ENCODE measurements at places on chromosomes 5 and 9. TPM values are rescaled to one million over a fixed set of nuclear protein-coding genes. Genes with fewer than 3 reads are reported as not detected.

The FCN2 gene
- polyA plus RNA-seq = 3.7 TPM

The LCN10 gene
- 41.3 TPM for polyA plus RNA-seq

The AK8 gene
- polyA plus RNA-seq = 1.0 TPM

The NOL8 gene
- polyA plus RNA-seq = 29.9 TPM

The ANKDD1B gene
- 0.77 TPM for polyA plus RNA-seq

The CORO2A gene
- 2.2 TPM for polyA plus RNA-seq

The BAG1 gene
- polyA plus RNA-seq = 57.3 TPM

The NIPAL4 gene
- polyA plus RNA-seq = 0.19 TPM

The LCN12 gene
- polyA plus RNA-seq = 4.8 TPM

The SH3GL2 gene
- polyA plus RNA-seq = 0.02 TPM

The AHRR gene
- 0.96 TPM for polyA plus RNA-seq

The DRD1 gene
- polyA plus RNA-seq = 0.07 TPM

The PRDM9 gene
- polyA plus RNA-seq = not detected

The BOD1 gene
- 35.9 TPM for polyA plus RNA-seq

The IDNK gene
- 12.3 TPM for polyA plus RNA-seq

The IFNA2 gene
- not detected for polyA plus RNA-seq

The CDC25C gene
- polyA plus RNA-seq = 0.37 TPM

The PCYOX1L gene
- 8.1 TPM for polyA plus RNA-seq

The CYSRT1 gene
- 0.55 TPM for polyA plus RNA-seq

The CDO1 gene
- polyA plus RNA-seq = 1.5 TPM

The NOTCH1 gene
- polyA plus RNA-seq = 27.2 TPM

The INSYN2B gene
- 1.1 TPM for polyA plus RNA-seq

The SPATA31D4 gene
- polyA plus RNA-seq = not detected

The GPSM1 gene
- 4.5 TPM for polyA plus RNA-seq

The BSPRY gene
- 0.77 TPM for polyA plus RNA-seq

The SPINK4 gene
- 0.67 TPM for polyA plus RNA-seq

The PHF24 gene
- 0.36 TPM for polyA plus RNA-seq

The CCDC192 gene
- polyA plus RNA-seq = not detected

The SPINK6 gene
- polyA plus RNA-seq = not detected

The CRAT gene
- 7.1 TPM for polyA plus RNA-seq

The SLCO6A1 gene
- not detected for polyA plus RNA-seq

The PCDHGA4 gene
- polyA plus RNA-seq = 0.16 TPM

The CAMLG gene
- 48.5 TPM for polyA plus RNA-seq

The SPINK13 gene
- polyA plus RNA-seq = not detected

The GCNT4 gene
- polyA plus RNA-seq = 0.83 TPM

The IGIP gene
- 4.7 TPM for polyA plus RNA-seq

The NUDT12 gene
- polyA plus RNA-seq = 5.0 TPM

The GBGT1 gene
- 9.2 TPM for polyA plus RNA-seq

The ALDOB gene
- 0.15 TPM for polyA plus RNA-seq

The CCNO gene
- 0.10 TPM for polyA plus RNA-seq

The TICAM2 gene
- 4.2 TPM for polyA plus RNA-seq

The PPWD1 gene
- polyA plus RNA-seq = 61.8 TPM

The MAMDC4 gene
- 12.7 TPM for polyA plus RNA-seq

The PCDHA6 gene
- 0.06 TPM for polyA plus RNA-seq

All from spleen (tissue), 13 donors.